CD4-positive, alpha-beta T cell treated with Interleukin-17A for 4 hours (primary cell): ENCODE measurements at places on chromosomes 11 and 22.

- DNase-seq: no peak
Observed at GRCh38 chr11:68269414-68270081, 2.2 kb downstream of the C11orf24 start.

DNA sequence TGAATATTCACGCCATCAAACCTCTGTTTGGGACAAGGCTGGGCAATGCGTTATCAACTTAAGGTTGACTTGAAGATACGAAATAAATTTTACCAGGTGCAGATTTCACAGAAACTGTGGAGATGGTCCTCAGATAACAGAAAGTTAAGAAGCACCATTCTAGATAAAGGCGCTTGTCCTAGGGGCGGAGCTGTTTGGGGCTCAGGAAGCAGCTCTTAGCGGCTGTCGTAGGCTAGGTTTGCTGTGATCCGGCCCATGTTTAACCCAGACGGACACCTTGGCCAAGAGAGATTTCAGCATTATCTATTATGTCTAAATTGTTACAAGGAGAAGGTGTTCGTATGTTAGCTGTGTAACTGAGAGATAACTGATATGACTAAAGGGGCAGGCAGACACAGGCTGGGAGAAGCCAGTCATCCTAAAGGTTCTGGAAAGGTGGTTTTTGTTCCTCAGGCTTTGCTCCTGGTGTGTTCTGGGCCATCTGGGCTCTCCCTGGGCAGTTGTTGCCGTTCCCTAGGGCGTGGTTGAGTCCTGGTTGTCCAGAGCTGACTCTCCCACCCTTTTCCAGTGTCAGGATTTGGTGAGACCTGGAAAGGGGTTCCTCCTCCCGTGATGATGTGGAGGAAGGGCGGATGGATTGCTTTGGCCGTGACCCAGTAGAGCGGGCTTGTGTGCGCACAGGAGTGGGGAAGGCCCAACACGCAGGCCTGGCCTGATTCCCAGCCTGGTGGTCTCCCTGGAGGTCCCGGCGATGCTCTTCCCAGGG lies 25.8 kb downstream of the TPCN2 start:
- no peak for DNase-seq

GRCh38 chr11:8034106-8034585 lies 46.9 kb upstream of the TUB start:
- no peak for DNase-seq

GRCh38 chr11:126357055-126357962 lies 1.8 kb downstream of the ST3GAL4 start:
- no peak for DNase-seq

DNA sequence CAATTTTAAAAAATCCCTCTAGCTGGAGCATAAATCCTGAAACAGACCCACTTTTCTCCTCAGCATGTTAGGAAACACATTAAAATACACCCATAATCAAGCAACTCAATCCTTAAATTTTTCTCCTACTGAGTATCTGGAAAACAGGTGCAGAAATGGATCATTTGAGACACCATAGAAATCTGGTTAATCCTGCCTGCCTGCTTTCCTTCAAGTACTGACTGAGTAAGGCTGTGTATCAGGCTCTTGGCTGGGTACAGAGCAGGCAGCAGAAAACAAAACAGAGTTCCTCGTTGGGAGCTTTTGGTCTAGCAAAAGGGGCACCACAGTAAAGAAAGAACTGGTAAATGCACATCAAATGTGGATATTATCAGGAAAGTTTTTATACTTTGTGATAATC lies 1.9 kb downstream of the KCNQ1OT1 start:
- DNase-seq: no peak

- DNase-seq: no peak
Observed at GRCh38 chr11:64044730-64045393, 9.1 kb downstream of the FLRT1 start.

- no peak for DNase-seq
Observed at GRCh38 chr22:21896951-21897513, 29.6 kb upstream of the MAPK1 start.

- DNase-seq: no peak
Observed at GRCh38 chr11:50333861-50334260, 301.2 kb downstream of the OR4C45 start.

GRCh38 chr11:78349624-78350023 lies 68.0 kb downstream of the GAB2 start:
- no peak for DNase-seq

GRCh38 chr22:42780070-42780540 lies 59.4 kb upstream of the A4GALT start:
- peak; percentile 69 for DNase-seq

DNA sequence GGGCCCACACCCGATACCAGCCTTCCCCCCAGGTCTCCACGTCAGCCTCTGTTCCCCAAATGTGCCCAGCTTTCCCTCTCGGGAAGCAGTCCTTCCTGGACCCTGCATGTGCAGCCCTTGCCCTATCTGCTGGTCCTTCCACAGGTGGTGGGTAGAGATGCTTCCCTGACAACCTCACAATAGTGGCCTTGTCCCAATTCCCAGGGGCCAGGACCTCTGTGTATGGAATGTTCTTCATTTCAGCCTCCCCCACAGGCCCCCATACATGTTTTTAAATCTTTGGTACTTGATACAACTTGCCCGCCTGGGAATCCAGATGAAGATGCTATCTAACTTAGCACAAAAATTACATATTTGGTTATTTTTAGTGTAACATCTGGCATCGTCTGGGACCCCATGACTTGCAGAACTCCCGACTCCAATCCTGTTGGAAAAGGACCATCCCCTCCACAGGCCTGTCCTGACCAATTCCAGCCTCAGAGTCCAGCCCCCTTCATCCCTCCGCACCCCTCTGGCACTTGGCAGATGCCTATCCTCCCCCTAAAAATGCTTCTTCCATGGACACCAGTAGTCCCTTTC lies 39.5 kb downstream of the ANO1 start:
- no peak for DNase-seq

- no peak for DNase-seq
Observed at GRCh38 chr11:44241851-44242250, 68.1 kb downstream of the ALX4 start.

GRCh38 chr11:85809191-85809590 lies 1.8 kb downstream of the SYTL2 start:
- DNase-seq: peak; percentile 20

GRCh38 chr11:12269446-12270214 lies 107.7 kb upstream of the PARVA start:
- DNase-seq: no peak

GRCh38 chr11:34351687-34352469 lies 5.9 kb downstream of the ABTB2 start:
- DNase-seq: no peak

DNA sequence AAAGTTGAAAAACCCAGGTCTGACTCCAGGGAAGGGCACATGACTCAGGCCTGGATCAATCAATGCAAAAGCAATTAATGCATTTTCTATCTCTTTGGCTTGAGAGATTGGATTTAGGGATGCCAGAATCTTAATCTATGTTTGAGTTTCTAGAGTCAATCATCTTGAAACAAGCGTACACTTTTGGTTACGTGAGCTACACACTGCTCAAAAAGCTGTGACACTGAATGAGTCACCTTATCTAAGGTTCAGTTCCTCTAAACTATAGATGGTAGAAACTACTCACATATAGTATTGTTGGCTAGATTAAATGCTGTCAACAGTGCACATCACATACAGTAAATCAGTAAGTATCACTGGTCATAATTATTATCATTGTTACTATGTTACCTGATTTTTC lies 24.2 kb downstream of the MRE11 start:
- no peak for DNase-seq

- no peak for DNase-seq
Observed at GRCh38 chr11:8058216-8058615, 22.8 kb upstream of the TUB start.

GRCh38 chr11:8206251-8207079 lies 37.6 kb upstream of the RIC3 start:
- DNase-seq: no peak

- DNase-seq: no peak
Observed at GRCh38 chr11:119450590-119451326, 27.8 kb upstream of the THY1 start.

DNA sequence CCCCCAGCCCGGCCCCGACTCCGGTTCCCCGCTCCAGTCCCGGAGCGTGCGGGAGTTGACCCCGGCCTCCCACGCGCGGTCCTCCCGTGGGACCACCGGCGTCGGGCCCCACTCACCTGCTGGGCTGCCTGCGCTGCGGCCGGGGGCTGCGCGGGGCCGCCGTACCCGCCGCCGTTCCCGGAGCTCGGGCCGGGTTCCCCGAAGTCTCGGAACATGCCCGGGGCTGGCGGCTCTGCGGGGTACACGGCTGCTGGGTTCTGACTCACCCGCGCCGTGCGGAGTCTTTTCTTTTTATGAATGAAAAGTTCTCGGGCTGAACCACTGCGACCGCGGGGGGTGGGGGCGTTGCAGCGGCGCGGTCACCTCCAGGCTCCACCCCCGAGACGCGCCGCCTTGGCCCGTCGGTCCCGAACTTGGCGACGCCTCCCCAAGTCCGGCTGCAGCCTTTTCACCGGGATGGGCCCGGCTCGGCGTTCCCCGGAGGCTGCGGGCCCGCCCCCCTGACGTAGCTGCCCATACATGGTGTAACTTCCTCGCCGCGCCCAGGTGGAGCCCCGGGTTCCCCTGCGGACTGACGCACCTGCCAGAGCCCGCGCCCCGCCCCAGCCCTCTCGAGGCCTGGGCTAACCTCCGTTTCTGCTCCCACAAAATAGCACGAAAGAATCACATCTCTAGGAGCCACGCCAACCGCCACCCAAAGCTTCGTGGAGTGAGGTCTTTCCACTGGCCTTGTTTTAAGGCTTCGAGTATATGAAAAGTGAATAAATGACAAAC lies at the start of gene FOSL1:
Gene FOSL1 (minus strand): TSS at position 264 of the 774 bp plus-strand sequence. CDS start 49 bp downstream, at position 215.
- peak; percentile 95 for DNase-seq

- no peak for DNase-seq
Observed at GRCh38 chr22:45584121-45584570, 81.5 kb downstream of the FBLN1 start.

- no peak for DNase-seq
Observed at GRCh38 chr11:69156235-69156639, 502 bp downstream of the SMIM38 start.

GRCh38 chr11:45901626-45902025 lies 5.4 kb downstream of the FREY1 start:
- no peak for DNase-seq

DNA sequence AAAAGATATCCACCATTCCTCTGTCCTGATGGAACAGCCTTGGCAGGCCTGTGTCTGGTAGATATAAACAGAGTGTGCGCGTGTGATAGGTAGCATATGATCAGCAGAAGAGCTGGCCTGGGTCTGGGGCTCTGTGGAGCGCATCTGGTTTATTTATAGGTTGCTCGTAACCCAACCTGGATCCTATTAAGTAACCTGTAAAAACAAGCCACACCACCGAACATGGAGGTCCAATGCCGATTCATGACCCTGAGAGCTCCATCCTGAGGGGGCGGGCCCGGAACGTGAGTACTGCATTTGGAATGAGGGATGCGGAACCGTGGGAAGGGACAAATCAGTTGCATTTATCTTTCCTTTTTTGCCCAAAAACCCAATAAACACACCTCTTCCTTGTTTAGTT lies 31.9 kb upstream of the APOL5 start:
- DNase-seq: no peak

- DNase-seq: no peak
Observed at GRCh38 chr11:109018639-109019038, 353.8 kb downstream of the DDX10 start.

GRCh38 chr11:44475114-44475686 lies 90.3 kb upstream of the CD82 start:
- DNase-seq: no peak

- DNase-seq: no peak
Observed at GRCh38 chr22:24059121-24059520, 48.0 kb downstream of the CABIN1 start.

- peak; percentile 31 for DNase-seq
Observed at GRCh38 chr11:75582895-75583717, 21.1 kb downstream of the SERPINH1 start.

DNA sequence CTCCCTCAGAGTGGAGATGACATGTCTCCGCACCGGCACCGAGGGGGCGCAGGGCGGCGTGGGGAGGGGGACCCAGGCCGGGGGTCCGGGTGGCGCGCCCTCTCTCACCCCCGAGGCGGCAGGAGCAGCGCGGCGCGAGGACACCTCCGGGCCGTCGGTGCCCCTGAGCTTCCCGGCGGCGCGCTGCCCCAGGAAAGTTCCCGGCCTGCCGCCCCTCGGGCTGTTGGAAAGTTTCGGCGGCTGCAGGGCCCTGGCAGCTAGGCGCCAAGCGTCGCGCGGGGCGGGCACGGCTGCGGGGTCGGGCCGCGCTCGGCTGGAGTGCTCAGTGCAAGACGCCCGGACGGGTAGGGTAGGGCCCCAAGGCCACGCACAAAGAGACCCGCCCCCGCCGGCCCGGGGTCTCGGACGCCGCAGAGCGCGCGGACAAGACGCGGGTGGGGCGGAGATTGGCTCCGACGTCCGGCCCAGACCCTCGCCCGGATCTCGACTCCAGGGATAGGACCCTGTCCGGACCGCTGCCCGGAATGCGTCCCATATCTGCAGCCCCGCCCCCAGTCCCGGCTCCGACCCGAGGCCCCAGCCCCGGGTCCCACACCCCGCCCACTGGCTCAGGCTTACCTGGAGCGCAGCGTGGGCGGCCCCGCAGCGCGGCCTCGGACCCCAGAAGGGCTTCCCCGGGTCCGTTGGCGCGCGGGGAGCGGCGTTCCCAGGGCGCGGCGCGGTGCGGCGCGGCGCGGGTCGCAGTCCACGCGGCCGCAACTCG lies 471 bp downstream of the ARVCF start:
- peak; percentile 42 for DNase-seq

GRCh38 chr11:69316956-69317355 lies 23.0 kb downstream of the MYEOV start:
- DNase-seq: no peak

GRCh38 chr11:114322934-114323333 lies 26.7 kb downstream of the NNMT start:
- no peak for DNase-seq
